ENCODE measurements at places on chromosomes 12 and 14.

GRCh38 chr14:95683793-95684192, 2.4 kb upstream of the TCL1B start:
- DNase-seq = no peak

DNA sequence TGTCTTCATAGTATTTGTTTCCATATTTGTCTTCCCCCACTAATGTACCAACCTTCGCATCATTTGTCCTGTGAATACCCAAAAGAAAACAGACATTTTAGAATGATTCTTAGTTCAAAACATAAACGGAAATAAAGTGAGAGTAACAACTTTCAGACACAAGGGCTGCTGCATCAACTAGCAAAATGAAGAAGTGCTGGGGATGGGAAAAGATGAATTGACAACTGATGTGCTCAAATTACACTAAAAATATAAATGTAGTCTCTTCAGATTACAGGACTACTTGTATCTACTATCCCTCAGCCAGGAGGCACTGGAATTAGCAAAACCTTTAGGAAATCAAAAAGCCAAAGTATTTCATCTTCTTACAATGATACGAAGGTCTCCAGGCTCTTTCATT, 743 bp downstream of the NDUFA12 start:
- DNase-seq = no peak

DNA sequence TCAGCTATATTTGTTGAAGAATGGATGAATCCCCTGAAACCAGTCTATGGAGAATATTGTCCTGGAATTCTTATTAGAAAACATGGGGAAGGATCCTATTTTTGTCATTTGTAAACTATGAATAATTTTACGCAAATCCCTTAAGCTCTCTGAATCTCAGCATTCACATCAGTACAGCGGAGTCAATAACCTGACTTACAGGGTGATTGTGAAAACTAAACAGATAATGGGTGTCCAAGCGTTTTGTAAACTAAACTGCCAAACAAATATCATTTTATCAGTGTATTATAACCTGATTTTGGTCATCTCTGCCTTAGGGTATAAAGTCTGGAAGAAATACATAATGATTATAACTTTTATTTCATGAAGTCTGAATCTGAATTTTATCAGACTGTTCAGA, 10.0 kb downstream of the ART4 start:
- no peak for DNase-seq

DNA sequence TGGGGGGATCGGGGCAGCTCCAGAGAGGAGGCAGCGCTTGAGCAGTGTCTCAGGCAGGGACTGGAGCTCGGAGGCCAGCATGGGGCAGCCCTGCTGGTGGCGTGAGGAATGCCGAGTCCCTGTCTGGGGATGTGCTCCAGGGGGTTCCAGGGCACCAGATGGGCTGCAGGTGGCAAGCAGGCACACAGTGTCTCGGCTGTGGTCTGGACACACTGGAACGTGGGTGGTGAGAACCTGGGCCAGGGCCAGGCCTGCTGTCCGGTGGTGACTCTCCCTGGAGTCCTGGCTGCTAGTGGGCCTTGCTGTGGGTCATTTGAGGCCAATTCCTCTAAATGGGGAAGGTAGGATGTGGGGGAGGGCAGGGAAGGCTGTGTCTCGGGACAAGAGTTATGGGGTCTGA, 199.4 kb upstream of the RTL1 start:
- DNase-seq = no peak

DNA sequence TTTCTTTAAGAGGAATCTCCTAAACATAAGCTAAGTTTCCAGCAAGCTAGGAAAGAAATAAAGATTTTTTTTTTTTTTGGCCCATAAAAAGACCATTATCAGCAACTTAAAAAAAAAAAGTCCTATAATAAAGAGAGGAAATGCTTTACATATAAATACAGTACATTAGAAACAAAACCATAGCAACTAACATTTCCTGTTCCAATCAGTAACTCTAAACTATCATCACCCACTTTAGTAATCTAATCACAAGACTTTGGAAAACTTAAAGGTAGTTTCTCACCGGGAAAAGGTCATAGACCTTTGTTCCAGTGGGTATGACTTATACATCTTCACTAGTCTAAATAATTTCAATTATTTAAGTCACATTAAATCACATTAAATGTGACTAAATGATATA, 11.1 kb downstream of the SPTSSA start:
- DNase-seq = no peak

DNA sequence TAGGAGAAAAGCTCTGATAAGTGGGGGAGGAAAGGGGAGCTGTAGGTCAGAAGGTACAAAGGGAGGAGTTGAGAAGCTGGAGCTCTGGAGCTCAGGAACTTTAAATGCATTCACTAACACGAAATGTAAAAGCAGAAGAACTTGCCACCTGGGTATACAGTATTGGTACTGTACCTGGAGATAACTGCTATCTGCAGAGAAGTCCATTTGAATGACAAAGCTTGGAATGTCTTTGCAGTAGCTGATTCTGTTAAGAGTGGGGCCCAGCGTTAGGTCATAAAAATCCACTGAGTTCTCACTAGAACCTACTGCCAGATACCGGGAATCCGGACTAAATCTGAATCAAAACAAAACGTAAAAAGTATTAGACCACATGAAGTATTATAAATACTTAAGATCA, 55.6 kb downstream of the ZC3H14 start:
- DNase-seq = no peak

- DNase-seq = no peak
Observed at GRCh38 chr12:101001669-101002068, 207.1 kb downstream of the ANO4 start.

DNA sequence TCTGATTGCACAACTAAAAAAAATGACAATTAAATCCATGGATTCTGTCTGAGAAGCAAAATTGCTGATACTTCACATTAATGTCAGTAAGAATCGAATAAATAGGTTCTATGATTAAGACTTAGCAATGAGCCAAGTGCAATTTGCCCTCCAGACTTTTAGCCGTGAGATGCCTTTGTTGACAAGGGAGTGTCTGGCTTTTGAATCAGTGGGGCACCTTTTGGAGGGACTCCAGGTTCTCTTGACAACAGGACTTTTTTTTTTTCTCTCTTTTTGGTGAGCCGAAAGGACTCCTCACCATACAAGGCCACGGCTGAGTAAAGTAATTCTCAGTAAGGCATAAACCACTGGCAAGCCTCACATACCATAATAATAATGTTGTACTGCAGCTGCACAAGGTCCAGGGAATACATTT, 4.7 kb upstream of the MDM1 start:
- DNase-seq = no peak

DNA sequence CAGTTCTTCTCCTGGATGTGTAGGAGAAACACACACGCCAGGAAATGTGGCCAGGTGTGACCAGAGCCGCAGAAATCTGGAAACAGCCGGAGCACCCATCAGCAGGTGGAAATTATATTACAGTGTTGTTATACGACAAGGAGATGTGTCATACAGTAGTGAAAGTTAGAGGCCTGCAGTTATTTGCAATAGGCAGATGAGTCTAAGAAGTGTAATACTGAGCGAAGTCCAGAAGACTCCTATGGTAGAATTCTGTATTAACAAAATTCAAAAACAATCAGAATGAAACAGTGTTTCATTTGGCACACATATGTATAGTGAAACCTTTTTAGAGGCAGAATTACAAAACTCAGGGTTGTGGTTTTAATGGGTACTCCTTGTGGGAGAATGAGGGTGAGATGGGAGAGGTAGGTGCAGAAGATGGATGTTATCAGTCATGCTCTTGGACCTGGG, 39.3 kb upstream of the AMN start:
- no peak for DNase-seq

Data from SIG-M5 (cell line).